Spinal cord (tissue), 10 donors: ENCODE measurements at places on chromosomes 4 and X. TPM values are rescaled to one million over a fixed set of nuclear protein-coding genes. Genes with fewer than 3 reads are reported as not detected.

- H3K36me3 ChIP-seq: no peaks in the 10 kb centered on the region
- H3K27ac ChIP-seq: no peak overlapping the region
- peaks cover 3% of the 10 kb centered on the region for H3K27me3 ChIP-seq
- H3K4me1 ChIP-seq: no peaks in the 10 kb centered on the region
- H3K4me3 ChIP-seq: no peak overlapping the region
- no peak for DNase-seq
Observed at GRCh38 chr4:84530871-84531270, 31.8 kb upstream of the NKX6-1 start.

Gene GPM6B
- 432 TPM for polyA plus RNA-seq

Gene ARR3
- polyA plus RNA-seq: not detected

DNA sequence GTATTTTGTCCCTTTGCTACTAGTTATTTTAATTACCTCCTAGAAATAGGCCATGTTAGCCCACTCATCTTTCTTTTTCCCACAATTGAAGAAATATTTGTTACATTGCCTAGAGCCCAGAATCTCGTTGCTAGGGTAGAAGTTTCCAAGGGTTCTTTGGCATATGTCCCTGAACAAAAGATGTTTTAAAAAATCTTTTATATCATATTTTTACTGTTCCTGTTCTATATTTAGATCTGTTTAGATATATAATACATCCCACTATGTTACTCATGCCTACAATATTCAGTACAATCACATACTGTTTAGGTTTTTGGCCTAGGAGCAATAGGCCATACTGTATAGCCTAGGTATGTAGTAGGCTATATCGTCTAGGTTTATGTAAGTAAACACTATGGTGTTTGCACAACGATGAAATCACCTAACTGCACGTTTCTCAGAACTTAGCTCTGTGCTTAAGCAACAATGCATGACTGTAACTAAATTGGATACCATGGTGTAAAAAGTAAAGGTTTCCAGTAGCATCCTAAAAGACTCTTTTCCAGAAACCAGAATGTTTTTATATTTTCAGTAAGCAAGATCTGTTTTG is 236.0 kb upstream of the SLIT2 start:
- H3K4me3 ChIP-seq: no peak overlapping the region
- H3K4me1 ChIP-seq: no peaks in the 10 kb centered on the region
- H3K27me3 ChIP-seq: no peaks in the 10 kb centered on the region
- DNase-seq: no peak
- H3K27ac ChIP-seq: no peak overlapping the region

DNA sequence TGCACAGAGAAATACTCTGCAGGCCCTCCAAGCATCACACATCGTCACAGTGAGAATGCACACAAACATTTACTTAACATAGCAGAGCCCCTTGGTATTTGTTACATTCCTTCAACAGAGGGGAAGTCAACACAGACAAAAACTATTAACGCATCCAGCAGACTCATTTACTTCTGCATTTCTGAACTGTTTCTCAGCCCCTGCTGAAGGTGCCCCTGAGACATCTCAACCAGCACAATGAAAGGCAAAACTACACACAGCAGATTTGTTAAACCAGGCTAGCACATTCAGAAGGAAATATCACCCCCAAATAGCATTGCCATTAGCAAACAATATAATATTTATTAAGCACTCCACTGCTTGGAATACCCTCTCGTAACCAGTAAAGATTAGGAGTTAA is 367.0 kb downstream of the RAB28 start:
- H3K4me1 ChIP-seq: no peaks in the 10 kb centered on the region
- peak; percentile 79 for DNase-seq
- H3K4me3 ChIP-seq: no peak overlapping the region
- no peak overlapping the region for H3K27ac ChIP-seq
- no peaks in the 10 kb centered on the region for H3K27me3 ChIP-seq

DNA sequence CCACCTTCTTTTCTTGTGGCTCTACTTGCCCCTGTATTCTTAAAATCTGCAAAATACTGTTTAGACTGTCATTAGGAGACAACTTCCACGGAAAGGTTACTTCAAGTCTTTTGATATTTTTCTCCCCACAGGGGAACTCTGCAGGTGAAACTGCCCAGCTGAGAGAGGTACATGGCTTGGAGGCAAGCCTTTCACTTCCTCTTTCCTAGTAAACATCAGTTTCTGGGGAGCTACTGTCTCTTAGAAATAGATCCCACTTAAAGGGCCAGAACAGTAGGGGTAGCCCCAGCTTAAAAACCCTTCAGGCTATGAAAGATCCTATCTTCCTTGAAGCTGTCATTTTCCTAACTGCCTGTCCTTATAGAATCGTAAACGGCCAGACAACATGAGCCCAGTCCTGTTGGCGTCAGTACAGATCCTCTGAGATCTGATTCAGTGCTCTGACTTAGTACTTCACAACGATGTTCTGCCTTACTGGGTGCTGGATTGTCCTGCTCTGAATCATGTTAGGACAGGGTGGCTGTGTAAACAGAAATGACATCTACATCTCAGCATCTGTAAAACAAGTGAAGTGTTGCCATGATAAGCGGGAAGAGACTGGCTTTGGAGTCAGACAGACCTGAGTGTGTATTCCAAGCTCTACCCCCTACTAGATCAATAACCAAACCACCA is 102.1 kb downstream of the ITIH6 start:
- no peak overlapping the region for H3K4me3 ChIP-seq
- no peaks in the 10 kb centered on the region for H3K36me3 ChIP-seq
- no peaks in the 10 kb centered on the region for H3K4me1 ChIP-seq
- DNase-seq: no peak
- no peaks in the 10 kb centered on the region for H3K27me3 ChIP-seq
- H3K27ac ChIP-seq: no peak overlapping the region

DNA sequence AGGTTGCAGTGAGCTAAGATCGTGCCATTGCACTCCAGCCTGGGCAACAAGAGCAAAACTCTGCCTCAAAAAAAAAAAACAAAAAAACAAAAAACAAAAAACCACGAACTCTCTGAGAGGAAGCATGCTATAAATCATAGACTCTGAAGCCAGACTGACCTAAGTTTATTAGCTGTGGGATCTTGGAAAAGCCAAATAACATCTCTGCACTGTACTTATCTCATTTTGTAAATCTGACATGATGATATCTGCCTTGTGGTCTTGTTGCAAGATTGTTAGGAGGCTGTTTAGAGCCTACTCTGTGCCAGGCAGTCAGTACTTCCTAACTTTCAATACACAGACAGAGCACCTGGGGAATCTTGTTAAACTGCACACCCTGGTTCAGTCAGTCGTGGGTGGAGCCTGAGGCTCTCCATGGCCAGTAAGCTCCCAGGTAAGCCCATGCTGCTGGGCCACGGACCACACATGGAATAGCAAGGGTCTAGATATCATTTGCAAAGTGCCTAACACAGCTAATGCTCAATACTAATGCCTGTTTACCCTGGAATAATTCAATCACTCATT is 107.6 kb upstream of the SMIM10 start:
- DNase-seq: no peak
- no peaks in the 10 kb centered on the region for H3K36me3 ChIP-seq
- no peak overlapping the region for H3K4me3 ChIP-seq
- no peaks in the 10 kb centered on the region for H3K27me3 ChIP-seq
- no peaks in the 10 kb centered on the region for H3K4me1 ChIP-seq

DNA sequence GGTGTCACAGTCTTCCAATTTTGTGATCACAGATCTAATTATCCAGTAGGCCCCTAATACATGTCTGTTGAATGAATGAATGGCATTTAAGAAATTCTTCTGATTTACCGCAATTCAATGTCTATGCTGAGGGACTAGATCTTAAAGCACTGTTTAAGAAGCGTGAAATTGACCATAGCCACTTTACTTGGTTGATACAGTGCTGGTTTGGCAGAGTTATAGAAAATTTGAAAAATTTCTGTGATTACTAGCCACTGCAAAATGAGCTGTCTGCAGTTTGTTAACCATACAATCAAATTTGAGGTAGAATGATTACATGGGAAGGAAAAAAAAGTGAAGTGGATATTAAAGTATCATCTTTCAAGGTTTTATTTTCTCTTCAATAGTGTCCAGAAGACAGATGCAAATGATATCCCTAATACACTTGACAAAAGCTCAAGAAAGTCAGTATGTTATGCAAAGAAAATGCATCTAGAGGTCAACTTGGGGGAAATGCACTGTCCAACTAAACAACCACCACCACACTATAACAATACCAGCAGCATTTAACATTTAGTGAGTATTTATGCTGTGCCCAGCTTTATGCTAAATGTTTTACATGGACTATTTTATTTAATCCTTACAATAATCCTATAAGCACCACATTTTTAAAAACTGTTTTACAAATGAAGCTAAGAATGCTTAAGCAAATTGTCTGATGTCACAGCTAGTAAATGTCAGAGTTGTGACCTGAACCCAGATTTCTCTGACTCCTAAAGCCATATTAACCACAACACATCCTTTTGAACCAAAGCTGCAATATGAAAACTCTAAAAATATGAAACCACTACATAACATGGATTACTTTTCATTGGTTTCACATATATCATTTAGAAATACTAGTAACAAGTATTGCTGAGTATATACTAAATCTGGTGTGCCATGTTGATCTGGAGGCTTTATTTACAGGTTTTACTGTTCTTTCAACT is 217.9 kb upstream of the MAB21L2 start:
- DNase-seq: no peak
- H3K36me3 ChIP-seq: no peaks in the 10 kb centered on the region
- H3K4me3 ChIP-seq: no peak overlapping the region
- no peaks in the 10 kb centered on the region for H3K27me3 ChIP-seq

DNA sequence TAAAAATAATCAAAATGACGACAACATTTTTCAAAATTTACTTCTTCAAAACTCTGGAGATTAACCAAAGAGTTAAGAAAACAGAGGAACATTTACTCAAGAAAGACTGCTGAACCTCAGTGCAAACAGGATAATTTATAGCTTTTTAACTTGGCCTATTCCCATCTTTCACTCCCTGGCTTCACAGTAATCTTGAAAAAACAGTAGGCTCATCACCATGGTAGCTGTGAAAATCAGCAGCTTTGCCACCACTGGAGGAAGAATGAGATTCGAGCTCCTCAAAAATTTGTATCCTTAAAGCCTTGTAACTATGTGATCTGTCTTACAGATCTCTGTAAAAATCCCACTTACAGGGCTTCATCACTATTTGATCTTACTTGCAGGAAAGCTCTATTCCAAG is 447.7 kb upstream of the CTSO start:
- H3K4me3 ChIP-seq: no peak overlapping the region
- H3K27me3 ChIP-seq: no peaks in the 10 kb centered on the region
- H3K36me3 ChIP-seq: no peaks in the 10 kb centered on the region
- no peak overlapping the region for H3K27ac ChIP-seq

Gene ADAM29
- 3.9 TPM for polyA plus RNA-seq

- H3K27me3 ChIP-seq: no peaks in the 10 kb centered on the region
- no peak overlapping the region for H3K4me3 ChIP-seq
- no peaks in the 10 kb centered on the region for H3K36me3 ChIP-seq
- H3K4me1 ChIP-seq: no peaks in the 10 kb centered on the region
- no peak for DNase-seq
Observed at GRCh38 chr4:113837397-113837796, 75.9 kb upstream of the CAMK2D start.

DNA sequence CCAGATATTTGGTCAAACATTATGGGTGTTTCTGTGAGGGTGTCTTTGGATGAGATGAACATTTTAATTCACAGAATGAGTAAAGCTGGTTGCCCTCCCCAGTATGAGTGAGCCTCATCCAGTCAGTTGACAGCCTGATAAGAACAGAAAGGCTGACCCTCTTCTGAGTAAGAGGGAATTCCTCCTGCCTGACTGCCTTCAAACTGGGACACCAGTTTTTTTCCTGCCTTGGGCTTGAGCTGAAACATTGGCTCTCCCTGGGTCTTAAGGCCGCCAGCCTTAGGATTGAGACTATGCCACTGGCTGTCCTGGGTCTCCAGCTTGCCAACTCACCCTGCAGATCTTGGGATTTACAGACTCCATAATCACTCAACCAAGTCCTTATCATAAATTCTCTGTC is 14.5 kb upstream of the MAML3 start:
- no peak overlapping the region for H3K4me3 ChIP-seq
- DNase-seq: no peak
- H3K4me1 ChIP-seq: no peaks in the 10 kb centered on the region
- H3K27me3 ChIP-seq: no peaks in the 10 kb centered on the region
- H3K36me3 ChIP-seq: no peaks in the 10 kb centered on the region

DNA sequence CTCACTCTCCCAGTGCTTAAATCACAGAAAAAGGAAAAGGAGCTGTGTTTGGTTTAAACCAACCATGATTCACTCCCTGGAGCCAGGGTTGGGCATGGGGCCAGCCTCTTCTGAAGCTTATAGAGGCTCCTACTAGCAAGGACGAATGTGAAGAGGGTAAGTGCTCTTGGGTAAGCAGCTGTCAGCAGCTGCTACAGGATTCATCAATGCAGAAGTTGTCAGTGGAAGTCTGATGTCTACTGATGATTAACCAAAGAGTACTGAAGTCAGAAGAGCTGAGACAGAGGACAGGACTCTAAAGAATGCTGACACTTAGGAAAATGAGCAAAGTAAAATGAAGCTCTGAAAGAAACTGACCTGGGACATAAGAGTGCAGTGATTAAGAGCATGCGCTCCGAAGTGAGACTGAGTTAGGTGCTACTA is 32.7 kb upstream of the JADE1 start:
- H3K36me3 ChIP-seq: no peaks in the 10 kb centered on the region
- DNase-seq: peak; percentile 20
- no peaks in the 10 kb centered on the region for H3K27me3 ChIP-seq
- H3K27ac ChIP-seq: no peak overlapping the region
- no peak overlapping the region for H3K4me3 ChIP-seq

Gene DUX4
- 0.68 TPM for polyA plus RNA-seq

Gene RIPPLY1
- polyA plus RNA-seq: not detected

GRCh38 chr4:94523617-94524016 is 71.9 kb downstream of the PDLIM5 start:
- H3K27ac ChIP-seq: no peak overlapping the region
- no peaks in the 10 kb centered on the region for H3K4me1 ChIP-seq
- no peak overlapping the region for H3K4me3 ChIP-seq

- H3K27me3 ChIP-seq: peaks cover 25% of the 10 kb centered on the region
- no peak overlapping the region for H3K4me3 ChIP-seq
- DNase-seq: no peak
- H3K27ac ChIP-seq: no peak overlapping the region
- peaks cover 12% of the 10 kb centered on the region for H3K4me1 ChIP-seq
- no peaks in the 10 kb centered on the region for H3K36me3 ChIP-seq
Observed at GRCh38 chr4:74367656-74368290, 2.8 kb downstream of the EREG start.

- H3K4me1 ChIP-seq: no peaks in the 10 kb centered on the region
- no peak overlapping the region for H3K4me3 ChIP-seq
- H3K27ac ChIP-seq: no peak overlapping the region
- H3K36me3 ChIP-seq: no peaks in the 10 kb centered on the region
- H3K27me3 ChIP-seq: no peaks in the 10 kb centered on the region
- no peak for DNase-seq
Observed at GRCh38 chr4:20043991-20044390, 207.7 kb upstream of the SLIT2 start.

DNA sequence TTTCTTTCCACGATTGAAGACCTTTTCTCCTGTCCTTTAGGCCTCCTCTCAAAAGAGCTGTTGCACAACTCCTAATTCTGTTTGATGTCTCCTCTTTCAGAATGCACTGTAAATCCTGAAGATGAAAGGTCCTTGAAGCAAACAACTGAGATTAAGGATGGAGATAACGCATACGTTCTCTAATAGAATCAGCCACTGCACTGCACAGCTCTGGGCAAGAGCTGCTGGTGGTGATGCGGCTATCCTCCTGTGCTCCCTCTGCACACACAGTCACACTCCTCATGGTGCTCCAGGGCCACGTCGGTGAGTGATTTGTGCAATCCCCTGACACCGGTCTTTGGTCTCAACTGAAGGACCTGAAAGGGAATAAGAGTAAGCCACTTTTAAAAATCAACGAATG is 208.7 kb downstream of the PDGFC start:
- H3K4me3 ChIP-seq: no peak overlapping the region
- DNase-seq: no peak
- H3K4me1 ChIP-seq: no peaks in the 10 kb centered on the region
- H3K27ac ChIP-seq: no peak overlapping the region
- no peaks in the 10 kb centered on the region for H3K36me3 ChIP-seq
